ENCODE measurements at places on chromosomes 6 and 20.

DNA sequence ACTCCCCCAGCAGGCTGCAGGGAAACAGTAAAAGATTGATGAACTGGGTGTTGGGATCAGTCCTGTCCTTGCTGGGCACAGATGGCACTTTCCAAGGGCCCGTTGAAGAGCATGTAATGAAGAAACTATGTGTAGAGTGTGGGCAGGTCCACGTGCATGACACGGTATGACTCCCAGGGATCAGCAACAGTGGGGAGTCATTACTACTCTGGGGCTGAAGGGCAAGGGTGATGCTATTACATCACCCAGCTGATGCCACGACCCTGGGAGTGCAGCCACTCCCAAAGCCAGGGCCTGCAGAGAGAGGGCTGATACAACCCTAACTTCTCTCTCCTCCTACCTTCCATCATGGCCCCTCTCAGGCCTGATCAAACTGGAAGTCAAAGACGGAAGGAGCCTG, 20.1 kb downstream of the KCNK17 start:
- no peak for DNase-seq

GRCh38 chr6:44631968-44632367, 244.5 kb downstream of the CDC5L start:
- no peak for DNase-seq

- DNase-seq = no peak
Measured at GRCh38 chr6:77133031-77133430, 330.3 kb downstream of the HTR1B start.

GRCh38 chr6:131172222-131172621, 37.0 kb downstream of the AKAP7 start:
- DNase-seq = no peak

DNA sequence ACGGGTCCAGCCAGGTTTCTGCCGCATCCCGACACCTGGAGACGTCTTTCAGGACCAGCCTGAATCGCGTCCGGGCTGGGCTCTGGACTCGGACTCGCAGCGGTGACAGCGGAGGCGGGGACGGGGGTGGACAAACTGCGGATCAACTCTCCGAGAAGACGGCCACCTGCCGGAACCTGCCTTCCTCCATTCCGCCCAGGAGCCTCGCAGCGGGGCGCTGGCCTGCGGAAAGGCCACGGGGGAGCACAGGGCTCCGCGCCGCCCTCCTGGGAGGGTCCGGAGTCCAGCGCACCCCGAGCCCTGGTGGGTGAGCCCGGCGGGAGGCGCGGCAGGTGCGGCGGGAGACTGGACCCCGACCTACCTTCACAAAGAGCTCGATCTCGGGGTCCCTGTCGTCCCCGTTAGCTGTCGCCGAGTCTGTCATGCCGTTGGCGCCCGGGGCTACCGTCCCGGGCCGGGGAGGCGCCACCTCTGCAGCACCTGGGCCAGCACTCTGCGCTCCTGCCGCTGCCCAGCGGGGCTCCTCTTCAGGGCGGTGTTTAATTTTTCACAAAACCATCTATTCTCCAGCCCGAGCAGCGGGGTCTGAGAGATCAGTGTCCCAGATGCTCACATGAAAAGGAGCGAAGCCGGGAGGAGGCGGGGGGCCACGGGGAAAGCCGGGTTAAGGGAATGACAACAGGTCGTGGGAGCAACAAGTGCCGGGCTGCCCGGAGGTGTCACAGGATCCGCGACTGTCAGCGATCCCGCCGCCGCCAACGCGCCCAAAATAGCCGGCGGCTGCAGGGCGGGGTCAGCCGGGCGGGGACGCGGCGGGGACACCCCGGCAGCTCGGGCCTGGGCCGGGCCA, at the start of gene CLIC5:
Gene CLIC5 (minus strand): TSS at position 742 of the 850 bp plus-strand sequence. CDS start 318 bp downstream, at position 424.
- no peak for DNase-seq

DNA sequence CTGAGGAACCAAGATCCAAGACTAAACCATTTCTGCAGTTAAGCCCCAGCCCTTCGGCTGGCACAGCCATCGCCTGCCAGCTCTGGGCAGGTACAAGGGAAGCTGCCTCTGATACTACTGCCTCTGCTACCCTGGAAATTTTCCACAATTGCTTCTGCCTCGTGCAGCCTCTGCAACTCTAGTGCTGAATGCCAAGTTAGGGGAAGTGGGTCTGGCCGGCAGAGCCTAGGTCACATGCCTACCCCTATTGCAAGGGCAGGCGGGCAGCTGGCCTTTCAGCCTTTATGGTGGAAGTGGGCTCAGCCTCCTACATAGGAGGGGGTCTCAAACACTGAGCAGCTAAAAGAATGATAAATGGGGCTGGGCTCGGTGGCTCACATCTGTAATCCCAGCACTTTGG, 44.5 kb upstream of the TULP1 start:
- DNase-seq = no peak

- no peak for DNase-seq
Measured at GRCh38 chr6:27757307-27757706, 154.9 kb downstream of the OR2B2 start.

- DNase-seq = no peak
Measured at GRCh38 chr20:348972-349841, 2.3 kb downstream of the NRSN2 start.

DNA sequence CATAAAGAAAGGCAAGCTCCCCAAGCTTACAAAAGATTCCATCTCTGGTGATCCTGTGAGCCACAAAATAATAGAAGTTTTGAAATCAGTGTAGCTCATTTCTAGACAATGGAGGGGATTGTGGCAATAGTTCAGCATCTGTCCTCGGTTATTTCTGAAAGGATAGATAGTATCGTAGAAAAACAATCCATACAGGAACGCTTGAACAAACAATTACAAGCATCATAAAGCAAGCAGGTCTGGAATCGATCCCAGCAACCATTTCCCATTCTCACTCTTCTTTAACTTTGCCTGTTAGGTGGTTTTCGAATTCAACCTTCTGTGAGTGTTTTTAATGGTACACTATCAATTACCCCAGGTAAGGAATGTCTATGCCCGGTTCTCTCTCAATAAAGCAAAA, 931.1 kb downstream of the KIF16B start:
- no peak for DNase-seq

DNA sequence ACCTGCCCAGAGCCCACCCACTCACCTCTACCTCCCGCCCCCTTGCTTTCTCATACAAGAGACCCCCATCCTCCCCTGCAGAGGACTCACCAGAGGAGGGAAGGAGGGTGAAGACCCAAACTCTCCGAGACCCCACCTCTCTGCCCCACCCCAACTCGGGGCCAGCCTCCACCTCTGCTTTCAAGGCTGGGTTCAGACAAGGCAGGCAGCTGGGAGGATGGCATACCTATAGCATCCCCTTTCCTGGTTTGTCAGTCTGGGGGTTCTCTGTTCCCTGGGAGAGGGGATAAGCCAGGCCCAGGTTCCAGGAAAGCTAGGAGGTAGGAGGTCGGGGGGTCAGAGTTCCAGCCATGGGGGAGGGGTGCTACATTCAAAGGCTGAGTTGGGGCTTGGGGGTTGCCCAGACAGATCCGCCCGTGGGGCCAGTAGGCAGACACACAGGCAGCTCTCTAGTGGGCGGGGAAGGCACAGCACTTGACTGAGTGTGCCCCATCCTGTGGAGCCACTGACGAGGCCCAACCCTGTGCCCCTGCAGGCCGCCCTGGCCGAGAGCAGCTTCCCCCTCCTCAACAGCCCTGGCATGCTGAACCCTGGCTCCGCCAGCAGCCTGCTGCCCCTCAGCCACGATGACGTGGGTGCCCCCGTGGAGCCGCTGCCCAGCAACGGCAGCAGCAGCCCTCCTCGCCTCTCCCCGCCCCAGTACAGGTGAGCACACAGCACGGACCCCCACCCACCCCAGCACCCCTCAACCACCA, 40.8 kb upstream of the MDFI start:
- no peak for DNase-seq

- no peak for DNase-seq
Measured at GRCh38 chr20:4471221-4471620, 250.5 kb upstream of the PRND start.

- DNase-seq = no peak
Measured at GRCh38 chr20:62142252-62143080, 728 bp downstream of the PSMA7 start.

- no peak for DNase-seq
Measured at GRCh38 chr6:109344226-109344625, 38.0 kb downstream of the CD164 start.

GRCh38 chr6:35181308-35181932, 32.3 kb upstream of the SCUBE3 start:
- DNase-seq = no peak

GRCh38 chr20:55540013-55540412, 465.3 kb downstream of the CBLN4 start:
- no peak for DNase-seq

GRCh38 chr6:36608788-36609563, 14.8 kb downstream of the SRSF3 start:
- DNase-seq = no peak

- DNase-seq = no peak
Measured at GRCh38 chr20:63830841-63831588, at the start of gene ZBTB46. TSS of gene ZBTB46 (minus strand) at chr20:63831264. CDS start at chr20:63790757, 40,507 bp downstream.

DNA sequence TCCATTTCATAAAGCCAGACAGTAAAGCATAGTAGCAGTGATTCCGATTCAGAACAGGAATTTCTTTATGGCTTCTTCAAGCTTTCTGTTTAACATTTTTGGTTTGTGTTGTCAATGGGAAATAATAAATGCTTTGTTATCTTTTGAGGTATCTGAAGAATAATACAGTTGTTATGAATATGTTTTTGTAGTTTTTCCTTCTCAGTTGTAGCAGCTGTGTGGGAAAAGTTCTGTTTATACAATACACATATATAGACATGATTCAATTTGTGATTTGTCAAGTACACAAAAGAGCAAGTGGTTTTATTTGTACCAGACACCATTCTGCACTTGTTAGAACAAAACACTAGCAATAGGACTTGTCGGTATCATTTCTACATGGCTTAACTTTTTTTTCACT, 96.6 kb downstream of the CDYL start:
- no peak for DNase-seq

GRCh38 chr6:156909212-156910010, 132.2 kb downstream of the ARID1B start:
- no peak for DNase-seq

GRCh38 chr6:7446619-7447325, 57.2 kb downstream of the RIOK1 start:
- no peak for DNase-seq

DNA sequence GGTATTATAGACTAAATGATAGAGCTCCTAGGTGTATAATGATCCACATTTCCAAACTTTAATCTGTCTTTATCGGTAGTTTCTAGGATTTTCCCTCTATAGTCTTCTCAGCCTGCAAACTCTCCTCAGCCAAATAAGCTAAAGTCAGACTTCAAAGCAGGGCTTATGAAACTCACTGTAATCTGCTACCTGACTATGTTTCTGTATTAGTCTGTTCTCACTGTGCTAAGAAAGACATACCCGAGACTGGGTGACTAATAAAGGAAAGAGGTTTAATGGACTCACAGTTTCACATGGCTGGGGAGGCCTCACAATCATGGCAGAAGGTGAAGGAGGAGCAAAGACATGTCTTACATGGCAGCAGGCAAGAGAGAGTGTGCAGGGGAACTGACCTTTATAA, 928.7 kb upstream of the ADGRB3 start:
- DNase-seq = no peak

DNA sequence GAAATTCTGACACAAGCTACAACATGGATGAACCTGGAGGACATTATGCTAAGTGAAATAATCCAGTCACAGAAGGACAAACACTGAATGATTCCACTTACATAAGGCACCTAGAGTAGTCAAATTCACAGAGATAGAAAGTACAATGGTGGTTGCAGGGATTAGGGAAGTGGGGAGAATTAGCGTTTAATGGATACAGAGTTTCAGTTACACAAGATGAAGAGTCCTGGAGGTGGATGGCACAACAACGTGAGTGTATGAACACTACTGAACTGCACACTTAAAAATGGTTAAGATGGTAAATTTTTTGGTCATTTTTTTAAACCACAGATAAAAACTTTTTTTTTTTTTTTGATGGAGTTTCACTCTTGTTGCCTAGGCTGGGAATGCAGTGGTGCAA, 24.7 kb downstream of the MOCS3 start:
- no peak for DNase-seq

- DNase-seq = no peak
Measured at GRCh38 chr6:293193-294174, 1.2 kb downstream of the DUSP22 start.

DNA sequence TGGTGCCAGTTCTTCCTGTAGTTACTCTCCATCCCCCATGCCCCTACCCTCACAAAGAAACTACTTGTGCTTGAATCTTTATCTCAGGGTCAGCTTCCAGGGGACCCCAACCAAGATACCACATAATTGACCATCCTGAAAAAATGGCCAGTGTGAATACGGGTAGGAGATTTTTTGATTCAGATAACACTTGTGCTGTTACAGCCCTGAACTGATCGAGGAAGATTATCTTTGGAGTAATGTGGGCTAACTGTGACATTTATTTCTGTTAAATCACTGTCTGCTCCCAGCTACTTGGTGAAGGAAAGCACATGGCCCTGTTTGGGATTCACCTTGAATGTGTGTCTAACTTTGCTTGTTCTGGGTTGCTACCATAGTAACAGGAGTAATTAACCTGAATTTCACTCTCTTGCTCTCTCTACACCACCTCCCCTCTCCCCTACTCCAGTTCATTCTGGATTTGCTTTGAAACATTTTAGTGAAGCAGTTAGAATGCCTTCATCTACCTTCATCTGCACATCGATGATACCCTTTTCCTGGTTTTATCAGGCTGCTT, 219.6 kb upstream of the CHD6 start:
- no peak for DNase-seq

DNA sequence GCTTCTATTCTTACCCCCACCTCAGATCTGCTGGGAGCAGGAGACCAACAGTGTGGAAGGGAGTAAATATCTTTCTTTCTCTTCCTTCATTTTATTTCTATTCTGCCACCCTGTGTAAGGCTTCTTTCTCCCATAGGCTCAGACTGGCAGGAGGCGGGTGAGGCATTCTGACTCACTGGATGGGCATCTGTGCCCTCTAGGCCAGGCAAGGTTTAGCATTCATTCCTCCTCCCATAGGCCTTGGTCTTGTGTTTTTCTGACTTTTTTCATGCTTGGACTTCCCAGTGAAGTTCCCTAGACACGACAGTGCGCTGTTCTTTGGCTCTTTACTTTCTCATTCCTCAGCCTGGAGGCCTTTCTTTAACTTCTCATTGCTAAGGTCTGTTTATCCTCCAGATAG, 235.2 kb downstream of the SYNE1 start:
- DNase-seq = no peak

DNA sequence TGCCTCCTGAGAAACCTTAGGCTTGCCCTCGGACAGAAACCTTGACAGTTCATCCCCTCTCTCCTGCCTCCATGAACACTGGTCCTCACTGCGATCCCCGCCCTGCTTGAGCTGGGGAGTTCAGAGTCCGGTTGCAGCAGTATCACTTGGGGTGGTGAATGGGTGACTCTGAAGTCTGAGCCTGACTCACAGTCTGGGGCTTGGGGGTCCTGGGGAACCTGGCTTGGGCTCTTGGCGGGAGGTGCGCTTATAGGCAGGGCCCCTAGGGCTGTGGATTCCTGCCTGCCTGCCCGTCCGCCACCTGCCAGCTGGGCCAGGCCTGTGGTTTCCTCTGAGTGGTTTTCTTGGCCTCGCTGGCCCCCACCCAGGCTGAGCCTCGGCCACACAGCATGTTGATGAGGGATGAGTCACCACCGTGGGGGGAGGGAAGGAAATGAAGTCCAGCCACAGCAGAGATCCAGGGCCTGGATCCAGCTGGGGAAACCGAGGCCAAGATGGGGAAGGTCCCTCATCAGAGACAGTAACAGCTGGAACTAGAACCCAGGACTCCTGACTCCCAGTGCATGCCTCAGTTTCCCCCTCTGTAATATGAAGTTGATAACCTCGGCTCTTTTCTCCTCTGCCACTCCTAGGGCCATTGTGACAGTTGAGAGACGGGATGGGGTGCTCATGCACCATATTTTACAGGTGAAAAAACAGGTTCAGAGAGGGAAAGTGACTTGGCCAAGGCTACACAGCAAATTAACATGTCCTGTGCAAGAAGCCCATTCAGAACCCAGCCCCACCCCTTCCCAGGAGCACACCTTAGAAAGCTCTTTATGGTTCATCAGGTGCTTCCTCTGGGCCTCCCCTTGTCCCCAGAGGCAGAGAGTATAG, 9.2 kb downstream of the FOXS1 start:
- DNase-seq = no peak

Measured in GM12864 (cell line).